ENCODE measurements at places on chromosomes 13 and 19.

DNA sequence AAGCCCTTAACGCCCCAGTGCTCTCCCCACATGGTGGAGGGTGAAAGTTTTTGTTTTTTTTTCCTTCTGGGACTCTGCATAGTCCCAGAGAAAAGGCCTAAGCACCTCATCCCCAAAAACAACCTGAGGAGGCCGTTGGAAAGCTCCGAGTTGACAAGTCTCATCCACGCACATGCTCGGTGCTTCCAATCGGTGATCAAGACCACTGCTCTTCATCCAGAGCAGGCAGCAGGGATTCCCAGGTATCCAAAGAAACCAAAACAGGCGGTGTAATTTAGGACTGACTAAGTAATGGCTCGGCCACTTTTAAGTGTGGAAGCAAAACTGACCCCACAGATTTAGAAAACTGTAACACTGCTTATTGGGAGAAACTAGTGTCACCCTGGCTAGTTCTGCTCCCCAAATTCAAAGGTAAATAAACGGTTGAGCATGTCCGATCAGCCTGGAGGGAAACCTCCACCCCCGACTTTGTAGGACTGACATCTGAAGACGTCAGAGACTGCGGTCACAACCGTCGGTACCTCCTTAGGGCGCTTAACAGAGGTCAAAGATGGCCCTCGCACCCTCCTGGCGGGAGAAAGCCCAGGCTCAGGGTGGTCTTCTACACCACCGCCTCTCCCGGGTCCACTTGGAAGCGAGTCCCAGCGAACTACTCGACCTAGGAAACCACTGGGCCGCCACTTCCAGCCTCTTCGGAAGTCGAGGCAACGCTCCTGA, 997 bp upstream of the ZNF446 start:
- DNase-seq = no peak

GRCh38 chr13:36736119-36736726, 62.4 kb downstream of the SERTM1 start:
- DNase-seq = peak; percentile 44

DNA sequence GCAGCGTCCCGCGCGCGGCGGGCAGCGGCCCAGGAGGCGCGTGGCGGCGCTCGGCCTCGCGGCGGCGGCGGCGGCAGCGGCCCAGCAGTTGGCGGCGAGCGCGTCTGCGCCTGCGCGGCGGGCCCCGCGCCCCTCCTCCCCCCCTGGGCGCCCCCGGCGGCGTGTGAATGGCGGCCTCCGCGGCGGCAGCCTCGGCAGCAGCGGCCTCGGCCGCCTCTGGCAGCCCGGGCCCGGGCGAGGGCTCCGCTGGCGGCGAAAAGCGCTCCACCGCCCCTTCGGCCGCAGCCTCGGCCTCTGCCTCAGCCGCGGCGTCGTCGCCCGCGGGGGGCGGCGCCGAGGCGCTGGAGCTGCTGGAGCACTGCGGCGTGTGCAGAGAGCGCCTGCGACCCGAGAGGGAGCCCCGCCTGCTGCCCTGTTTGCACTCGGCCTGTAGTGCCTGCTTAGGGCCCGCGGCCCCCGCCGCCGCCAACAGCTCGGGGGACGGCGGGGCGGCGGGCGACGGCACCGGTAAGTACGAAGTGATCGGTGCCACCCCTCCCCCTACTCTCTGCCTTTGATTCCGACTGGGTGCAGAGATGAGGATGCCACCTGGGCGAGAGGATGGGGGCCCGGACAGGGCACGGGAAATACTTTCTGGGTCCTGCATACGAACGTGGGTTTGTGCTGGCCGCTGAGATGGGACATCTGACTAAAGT, 874 bp downstream of the TRIM28 start:
- peak; percentile 73 for DNase-seq

DNA sequence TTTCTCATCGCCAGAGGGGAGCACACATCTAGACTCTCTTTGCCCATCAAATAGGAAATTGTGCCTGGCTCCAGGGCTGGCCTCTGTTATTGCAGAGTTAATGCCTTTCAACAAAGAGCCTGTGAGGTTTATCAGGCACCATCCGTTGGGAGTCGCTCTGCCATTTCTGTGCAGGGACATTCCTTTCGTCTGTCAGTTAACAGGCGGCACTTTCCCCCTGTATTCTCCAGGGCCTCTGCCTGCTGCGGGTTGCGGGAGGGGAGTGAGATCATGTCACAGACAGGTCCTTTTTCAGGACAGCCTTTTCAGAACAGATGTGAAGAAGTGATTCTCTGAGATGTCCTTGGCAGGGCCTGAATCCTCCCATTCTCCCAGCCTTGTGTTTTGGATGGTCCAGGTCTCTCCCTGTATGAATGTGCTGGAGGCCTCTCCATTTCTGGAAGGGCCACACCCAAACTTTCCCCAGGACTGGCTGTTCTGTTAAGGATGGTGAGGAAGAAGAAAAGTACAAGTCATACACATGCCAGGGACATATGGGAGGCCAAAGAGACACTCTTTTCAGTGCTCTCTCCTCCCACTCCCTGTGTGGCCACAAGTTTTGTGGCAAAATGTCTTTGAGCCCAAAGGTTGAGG, 14.9 kb downstream of the SERP2 start:
- DNase-seq = no peak

- peak; percentile 0 for DNase-seq
Measured at GRCh38 chr19:23823952-23824389, 65.3 kb upstream of the ZNF681 start.

DNA sequence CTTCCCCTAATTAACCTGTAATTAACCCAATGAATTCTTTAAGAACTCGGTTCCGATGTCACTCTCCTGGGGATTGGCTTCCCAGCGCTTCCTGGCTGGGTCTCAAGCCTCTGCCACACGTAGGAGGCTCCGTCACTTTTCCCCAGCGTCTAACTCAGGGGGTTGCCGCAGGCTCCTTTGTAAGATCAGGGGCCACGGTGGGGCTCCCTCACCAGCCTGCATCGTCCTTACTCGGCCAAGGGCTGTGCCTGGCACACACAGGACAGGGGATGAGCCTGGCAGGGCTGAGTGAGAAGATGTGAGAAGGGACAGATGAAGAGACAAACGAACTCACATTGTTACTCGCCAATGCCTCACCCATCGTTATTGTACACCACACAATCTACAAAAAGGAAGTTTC, 20.9 kb upstream of the ATP11A start:
- DNase-seq = no peak

GRCh38 chr13:112974125-112974524, 5.1 kb downstream of the MCF2L start:
- no peak for DNase-seq

- DNase-seq = no peak
Measured at GRCh38 chr19:36652958-36653357, 13.7 kb downstream of the ZNF461 start.

DNA sequence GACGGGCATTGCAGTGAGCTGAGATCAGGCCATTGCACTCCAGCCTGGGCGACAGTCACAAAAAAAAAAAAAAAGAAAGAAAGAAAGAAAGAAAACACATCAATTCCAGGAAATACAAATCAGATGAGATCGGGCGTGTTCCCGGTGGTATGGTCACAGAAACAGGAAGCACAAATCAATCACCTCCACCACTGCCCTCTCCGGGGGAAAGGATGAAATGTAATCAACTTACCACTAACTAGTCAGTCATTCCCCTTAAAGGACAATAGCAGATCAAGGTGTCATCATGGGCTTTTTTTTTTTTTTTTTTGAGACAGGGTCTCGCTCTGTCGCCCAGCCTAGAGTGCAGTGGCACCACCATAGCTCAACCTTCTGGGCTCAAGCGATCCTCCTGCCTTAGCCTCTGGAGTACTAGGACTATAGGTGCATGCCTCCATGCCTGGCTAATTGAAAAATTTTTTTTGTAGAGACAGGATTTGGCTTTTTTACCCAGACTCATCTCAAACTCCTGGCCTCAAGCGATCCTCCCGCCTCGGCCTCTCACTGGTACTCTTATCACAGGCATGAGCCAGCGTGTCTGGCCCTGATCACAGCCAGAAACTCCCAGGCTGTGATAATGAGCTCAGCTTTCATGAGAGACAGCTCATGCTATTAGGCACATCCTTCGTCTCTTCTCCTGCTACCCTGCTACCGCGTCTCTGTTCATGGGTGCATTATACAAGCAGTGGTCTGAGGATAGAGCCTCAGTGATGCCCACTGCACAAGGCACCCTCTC, 6.8 kb upstream of the DPRX start:
- no peak for DNase-seq

DNA sequence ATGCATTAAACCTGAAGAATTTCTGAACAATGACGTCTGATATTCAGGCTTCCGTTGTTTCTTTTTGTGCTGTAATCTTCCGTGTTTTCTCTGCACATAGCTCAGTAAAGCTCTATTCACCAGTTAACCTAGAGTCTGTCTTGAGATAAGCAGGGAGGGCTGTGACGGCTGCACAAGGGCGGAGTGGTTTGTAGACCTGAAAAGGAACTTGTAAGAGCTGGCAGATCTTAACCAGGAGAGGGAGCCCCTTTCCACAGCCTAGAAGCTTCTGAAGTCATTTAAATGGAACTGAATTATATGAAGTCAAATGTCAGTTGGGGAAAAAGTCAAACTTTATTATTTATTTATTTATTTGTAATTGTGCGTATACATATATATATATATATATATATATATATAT, 27.5 kb downstream of the DPRX start:
- DNase-seq = no peak

- no peak for DNase-seq
Measured at GRCh38 chr13:53507741-53508140, 479.1 kb downstream of the OLFM4 start.
